H1 (cell line): ENCODE measurements at places on chromosomes 7 and 10.

DNA sequence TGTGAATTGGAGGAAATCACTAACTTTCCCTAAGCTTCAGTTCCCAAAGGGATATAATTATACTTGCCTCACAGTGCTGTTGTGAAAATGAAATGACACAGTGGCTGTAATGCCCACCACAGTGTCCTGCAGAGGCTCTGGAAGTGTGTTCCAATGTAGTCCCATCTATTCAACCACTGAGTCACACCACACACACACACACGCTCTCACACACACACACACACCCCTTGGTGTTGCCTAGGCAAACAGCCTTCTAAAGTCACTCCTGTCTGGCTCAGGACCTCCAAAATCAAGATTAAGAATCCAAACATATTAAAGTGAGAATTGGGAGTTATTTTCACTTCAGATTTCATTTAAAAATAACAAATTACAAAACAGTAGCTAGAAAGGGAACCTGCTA is 73.3 kb downstream of the NRCAM start:
- H3K27ac ChIP-seq = no peak overlapping the region
- H3K4me3 ChIP-seq = no peak overlapping the region
- no peak for DNase-seq
- no peaks in the 10 kb centered on the region for H3K27me3 ChIP-seq
- H3K36me3 ChIP-seq = no peaks in the 10 kb centered on the region

DNA sequence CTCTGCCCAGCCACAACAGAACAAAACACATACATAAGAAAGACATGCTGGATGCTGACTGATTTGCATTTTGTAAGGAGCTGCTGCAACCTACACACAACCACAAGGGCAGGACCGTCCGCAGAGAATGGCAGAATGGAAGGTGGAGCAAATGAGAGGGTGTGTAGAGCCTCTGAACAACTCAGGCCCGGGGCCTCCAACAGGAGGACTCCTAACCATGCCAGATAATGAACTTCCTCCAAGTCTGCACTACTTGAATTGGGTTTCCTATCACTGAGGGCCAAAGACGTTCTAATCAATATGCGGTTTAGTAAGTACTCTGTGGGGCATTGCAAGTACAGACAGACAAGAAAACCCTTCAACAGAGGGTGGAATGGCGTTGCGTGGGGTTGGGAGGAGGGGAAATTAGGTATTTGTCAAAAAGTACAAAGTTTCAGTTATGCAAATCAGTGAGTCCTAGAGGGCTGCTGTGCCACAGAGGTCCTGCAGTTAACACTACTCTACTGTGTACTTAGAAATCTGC is 14.6 kb downstream of the VOPP1 start:
- H3K36me3 ChIP-seq = no peaks in the 10 kb centered on the region
- no peaks in the 10 kb centered on the region for H3K27me3 ChIP-seq
- H3K4me3 ChIP-seq = no peak overlapping the region
- no peak for DNase-seq
- peaks cover 17% of the 10 kb centered on the region for H3K4me1 ChIP-seq

DNA sequence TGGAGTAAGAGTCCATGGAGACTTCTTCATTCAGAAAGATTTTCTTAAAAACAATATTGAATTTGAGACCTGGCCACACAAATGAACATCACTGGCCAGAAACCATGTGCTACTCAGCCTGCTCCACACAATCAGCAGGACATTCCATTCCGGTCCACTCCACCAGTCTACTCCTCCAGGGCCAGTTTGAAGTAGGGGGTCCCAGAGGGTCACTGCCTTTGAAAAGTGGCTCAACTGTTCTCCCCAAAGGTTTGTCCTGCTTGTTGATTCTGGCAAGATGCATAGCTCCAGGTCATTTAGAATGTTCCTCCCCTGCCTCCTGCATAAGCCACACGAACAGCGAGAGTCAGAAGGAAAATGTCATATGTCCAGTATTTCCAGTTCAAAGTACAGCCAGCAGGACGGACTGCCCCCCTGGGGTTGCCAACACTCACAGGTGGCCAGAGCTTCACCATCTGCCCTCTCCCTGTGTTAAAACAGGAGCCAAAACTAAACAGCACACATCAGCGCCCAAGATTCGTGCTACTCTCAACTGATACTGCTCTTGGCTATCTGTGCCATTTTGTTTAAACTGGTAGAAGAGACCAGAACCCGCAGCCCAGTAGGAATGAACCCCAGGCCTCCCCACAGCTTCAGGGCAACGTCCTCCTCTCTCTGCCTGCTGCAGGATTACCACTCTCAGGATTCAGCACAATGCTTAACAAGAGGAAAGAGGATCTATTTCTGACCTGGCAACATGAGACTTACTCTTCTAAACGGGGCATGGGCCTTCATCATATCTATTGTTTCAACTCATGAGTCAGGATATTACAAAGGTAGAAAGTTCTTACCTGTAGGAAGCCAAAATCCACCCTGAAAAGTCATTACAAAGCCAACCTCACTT is 11.3 kb downstream of the GRB10 start:
- H3K36me3 ChIP-seq = no peaks in the 10 kb centered on the region; the same call in 1 of the 2 replicates
- H3K27me3 ChIP-seq = no peaks in the 10 kb centered on the region
- no peak overlapping the region for H3K4me3 ChIP-seq
- no peak overlapping the region for H3K27ac ChIP-seq

- no peaks in the 10 kb centered on the region for H3K4me1 ChIP-seq
- no peak overlapping the region for H3K4me3 ChIP-seq
- no peak overlapping the region for H3K27ac ChIP-seq
- no peaks in the 10 kb centered on the region for H3K36me3 ChIP-seq
Measured at GRCh38 chr10:109698086-109698485, 225.2 kb downstream of the XPNPEP1 start.

- H3K27ac ChIP-seq = no peak overlapping the region
- no peak overlapping the region for H3K4me3 ChIP-seq
- no peaks in the 10 kb centered on the region for H3K36me3 ChIP-seq
- DNase-seq = no peak
Measured at GRCh38 chr7:25134358-25135010, 9.4 kb upstream of the CYCS start.

- no peaks in the 10 kb centered on the region for H3K4me1 ChIP-seq
- no peak for DNase-seq
- no peak overlapping the region for H3K27ac ChIP-seq
- no peak overlapping the region for H3K4me3 ChIP-seq
Measured at GRCh38 chr10:94607111-94607510, 61.5 kb downstream of the HELLS start.

DNA sequence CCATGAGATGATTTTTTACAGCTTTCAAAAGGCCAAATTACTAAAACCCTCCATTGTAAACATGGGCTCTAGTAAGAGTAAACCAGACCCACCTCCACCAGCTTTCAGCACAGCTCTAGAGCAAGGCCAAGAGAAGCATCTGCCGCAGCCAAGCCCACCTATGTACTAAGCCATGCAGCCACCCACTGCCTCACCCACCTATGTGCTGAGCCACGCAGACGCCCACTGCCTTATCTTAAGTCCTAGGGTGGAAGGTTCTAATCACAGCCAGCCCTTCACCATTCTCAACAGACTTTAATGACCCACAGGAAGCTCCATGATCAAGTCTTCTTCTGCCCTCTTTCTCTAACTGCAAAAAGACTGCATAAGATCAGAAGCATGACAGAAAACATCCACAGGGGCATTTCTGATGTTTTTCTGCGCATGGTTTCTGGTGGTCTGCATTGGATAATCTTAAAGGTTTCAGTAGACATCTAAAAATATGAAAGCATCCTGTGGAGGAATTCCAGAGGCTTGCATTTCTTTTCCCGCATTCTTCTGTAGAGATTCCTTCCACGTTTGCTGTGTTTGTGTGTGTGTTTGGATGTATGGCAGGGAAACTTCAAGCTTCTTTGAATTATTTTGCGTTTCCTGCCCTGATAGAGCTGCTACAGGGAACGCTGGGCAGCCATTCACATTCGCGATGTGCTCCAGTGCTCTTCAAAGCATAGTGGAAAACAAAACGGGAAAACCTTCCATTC is 286.1 kb upstream of the KLF6 start:
- no peaks in the 10 kb centered on the region for H3K36me3 ChIP-seq
- no peak for DNase-seq
- H3K4me1 ChIP-seq = no peaks in the 10 kb centered on the region

DNA sequence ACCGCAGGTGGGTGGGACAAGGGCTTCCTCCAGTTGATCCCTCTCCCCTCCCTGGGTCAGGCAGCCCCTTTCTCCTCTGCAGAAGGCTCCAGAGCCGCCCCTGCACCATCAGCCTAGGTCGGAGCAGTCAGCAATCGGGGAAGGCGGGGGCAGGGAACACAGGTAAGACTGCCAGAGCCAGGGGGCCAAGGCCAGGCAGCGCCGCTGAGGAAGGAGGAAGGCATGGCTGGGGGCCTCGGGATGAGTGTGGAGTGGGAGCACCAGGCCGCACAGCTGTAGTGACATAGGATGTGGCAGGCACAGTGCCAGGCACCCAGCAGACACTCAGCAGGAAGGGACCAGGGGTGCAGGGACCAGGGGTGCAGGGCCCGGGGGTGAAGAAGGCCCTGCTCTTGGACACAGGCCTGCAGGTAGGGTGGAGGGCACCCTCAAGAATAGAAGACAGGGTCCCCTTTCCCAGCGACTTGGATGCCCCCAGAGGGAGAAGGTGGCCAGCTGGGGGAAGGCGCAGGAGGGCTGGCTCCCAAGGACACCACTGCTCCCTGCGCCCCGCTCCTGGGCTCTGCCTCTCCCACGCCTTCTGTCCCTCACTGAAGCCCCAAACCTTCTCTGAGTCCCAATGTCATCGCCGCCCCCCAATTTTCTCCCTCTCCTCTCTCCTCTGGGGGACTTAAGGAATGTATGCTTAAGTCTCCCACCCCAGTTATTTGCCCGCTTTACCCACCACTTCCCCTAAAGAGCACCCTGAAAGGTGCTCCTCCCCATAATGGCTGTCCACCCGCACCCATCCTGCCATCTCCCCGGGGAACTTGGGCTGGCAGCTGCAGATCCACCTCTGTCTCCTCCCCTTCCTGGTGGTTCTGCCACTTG is 38.5 kb downstream of the CAMK2B start:
- peak; percentile 31 for DNase-seq
- no peaks in the 10 kb centered on the region for H3K27me3 ChIP-seq

DNA sequence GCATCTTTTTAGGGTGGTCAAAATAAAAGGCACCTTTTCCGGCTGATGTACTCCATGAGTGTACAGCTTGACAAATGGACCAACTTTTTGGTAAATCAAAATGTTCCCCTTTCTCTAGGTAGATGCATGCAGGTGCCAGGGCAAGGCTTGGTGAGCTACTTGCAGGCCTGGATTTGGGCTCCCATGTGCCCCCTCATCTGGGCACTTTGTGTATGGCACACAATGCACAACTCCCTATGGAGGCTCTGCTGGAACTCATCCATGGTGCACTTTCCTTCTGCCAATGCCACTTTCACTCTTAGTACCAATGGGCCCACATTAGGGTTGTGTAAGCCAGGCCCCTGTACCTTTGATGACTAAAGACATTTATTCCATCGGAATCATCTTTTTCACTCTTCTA is 300.8 kb downstream of the SDHAF3 start:
- H3K36me3 ChIP-seq = no peaks in the 10 kb centered on the region
- DNase-seq = peak; percentile 51
- H3K4me3 ChIP-seq = no peak overlapping the region
- H3K27me3 ChIP-seq = no peaks in the 10 kb centered on the region
- H3K4me1 ChIP-seq = no peaks in the 10 kb centered on the region

- H3K4me3 ChIP-seq = no peak overlapping the region
- no peak overlapping the region for H3K27ac ChIP-seq
- H3K4me1 ChIP-seq = no peaks in the 10 kb centered on the region
- DNase-seq = no peak
Measured at GRCh38 chr7:103373866-103374643, 26.6 kb downstream of the PSMC2 start.

- no peaks in the 10 kb centered on the region for H3K36me3 ChIP-seq
- H3K27ac ChIP-seq = no peak overlapping the region
- no peak for DNase-seq
- H3K4me1 ChIP-seq = no peaks in the 10 kb centered on the region
- H3K4me3 ChIP-seq = no peak overlapping the region
- H3K27me3 ChIP-seq = no peaks in the 10 kb centered on the region
Measured at GRCh38 chr10:87761892-87762291, 56.1 kb downstream of the ATAD1 start.

DNA sequence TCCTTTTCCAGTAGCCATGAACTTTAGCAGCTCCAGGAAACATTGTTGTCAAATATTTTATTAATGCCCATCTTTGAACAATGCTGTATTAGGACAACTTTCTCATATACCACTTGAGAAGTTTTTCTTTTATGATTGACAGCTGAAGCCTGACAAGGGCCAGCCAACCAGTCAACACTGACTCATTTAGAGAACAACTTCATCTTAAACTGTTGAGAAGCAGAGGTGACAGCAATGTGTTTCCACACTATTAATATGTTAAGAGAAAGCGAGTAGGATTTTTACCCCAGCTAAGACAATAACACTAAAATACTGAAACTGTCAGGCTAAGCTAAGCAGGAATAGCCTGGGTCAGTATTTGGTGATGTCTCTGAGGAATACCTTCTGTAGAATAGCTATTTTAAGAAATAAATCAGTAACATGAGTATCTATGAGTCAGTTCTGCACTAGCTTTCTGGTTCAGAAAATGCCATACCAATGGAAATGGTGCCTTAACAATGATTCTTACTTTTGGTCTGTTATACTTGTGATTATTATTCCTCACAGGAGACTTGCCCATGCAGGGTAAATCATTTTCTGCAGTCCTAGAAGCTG is 168.8 kb upstream of the POT1 start:
- no peaks in the 10 kb centered on the region for H3K27me3 ChIP-seq
- DNase-seq = no peak
- H3K36me3 ChIP-seq = no peaks in the 10 kb centered on the region
- peaks cover 3% of the 10 kb centered on the region; the same call in 1 of the 2 replicates for H3K4me1 ChIP-seq

DNA sequence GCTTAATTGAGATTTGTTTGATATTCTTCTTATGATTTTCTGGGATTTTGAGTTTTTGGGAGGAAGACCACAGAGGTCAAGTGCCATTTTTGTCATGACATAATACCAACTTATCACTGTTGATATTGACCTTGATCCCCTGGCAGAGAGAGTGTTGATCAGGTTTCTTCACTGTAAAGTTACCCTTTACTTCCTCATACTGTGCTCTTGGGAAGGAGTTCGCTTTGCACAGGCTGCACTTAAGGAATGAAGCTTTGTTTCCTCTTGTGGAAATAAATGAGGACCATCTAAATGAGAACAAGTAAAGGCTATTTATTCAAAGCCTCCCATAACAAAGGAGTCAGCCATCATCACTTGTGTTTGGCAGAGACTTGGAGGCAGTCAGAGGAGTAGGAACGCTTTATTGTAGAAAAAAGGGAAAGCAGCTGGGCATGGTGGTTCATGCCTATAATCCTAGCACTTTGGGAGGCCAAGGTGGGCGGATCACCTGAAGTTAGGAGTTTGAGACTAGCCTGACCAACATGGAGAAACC is 16.1 kb downstream of the ST7 start:
- no peak for DNase-seq
- H3K4me3 ChIP-seq = no peak overlapping the region
- H3K36me3 ChIP-seq = no peaks in the 10 kb centered on the region

DNA sequence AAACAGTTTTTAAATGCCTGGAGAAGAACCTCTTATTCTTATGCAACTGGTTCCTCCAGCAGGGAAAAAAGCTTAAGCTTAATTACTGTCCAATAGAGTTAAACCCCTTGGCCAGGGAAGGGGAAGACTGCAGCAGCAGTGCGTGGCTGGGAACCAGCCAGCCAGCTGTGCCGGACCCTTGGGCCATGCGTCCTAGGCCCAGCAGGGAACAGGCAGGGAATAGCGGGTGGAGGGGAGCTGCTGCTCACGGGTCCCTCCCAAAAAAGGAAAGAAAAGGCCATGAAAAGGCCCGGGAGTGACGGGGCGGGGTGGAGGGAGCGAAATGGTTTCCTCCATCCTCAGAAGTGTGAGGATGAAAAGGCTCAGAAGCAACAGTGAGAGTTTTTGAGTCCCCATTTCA is 35.2 kb upstream of the HECW1 start:
- H3K36me3 ChIP-seq = no peaks in the 10 kb centered on the region
- peaks cover 5% of the 10 kb centered on the region for H3K4me1 ChIP-seq
- no peak for DNase-seq
- no peak overlapping the region for H3K27ac ChIP-seq
- H3K4me3 ChIP-seq = no peak overlapping the region
- H3K27me3 ChIP-seq = no peaks in the 10 kb centered on the region
